ENCODE measurements at places on chromosomes 13 and 19. TPM values are rescaled to one million over a fixed set of nuclear protein-coding genes. Genes with fewer than 3 reads are reported as not detected.

- H3K27me3 ChIP-seq, result no peaks in the 10 kb centered on the region
- H3K4me3 ChIP-seq, result no peak overlapping the region
- no peaks in the 10 kb centered on the region for H3K4me1 ChIP-seq
- DNase-seq, result no peak
Observed at GRCh38 chr19:2923510-2923909, 21.3 kb downstream of the ZNF77 start.

GRCh38 chr13:99322297-99323103, 15.3 kb upstream of the GPR183 start:
- DNase-seq, result peak; percentile 44
- peaks cover 53% of the 10 kb centered on the region for H3K36me3 ChIP-seq
- no peaks in the 10 kb centered on the region for H3K27me3 ChIP-seq
- H3K4me1 ChIP-seq, result peaks cover 60% of the 10 kb centered on the region
- H3K27ac ChIP-seq, result peak overlapping the region; percentile 96
- peak overlapping the region; percentile 31 for H3K4me3 ChIP-seq

The RAB3A gene
- total RNA-seq, result 6.3 TPM

- no peaks in the 10 kb centered on the region for H3K36me3 ChIP-seq
- H3K27ac ChIP-seq, result no peak overlapping the region
- H3K4me1 ChIP-seq, result no peaks in the 10 kb centered on the region
- no peak overlapping the region for H3K4me3 ChIP-seq
Observed at GRCh38 chr13:66358564-66358963, 871.6 kb downstream of the PCDH9 start.

DNA sequence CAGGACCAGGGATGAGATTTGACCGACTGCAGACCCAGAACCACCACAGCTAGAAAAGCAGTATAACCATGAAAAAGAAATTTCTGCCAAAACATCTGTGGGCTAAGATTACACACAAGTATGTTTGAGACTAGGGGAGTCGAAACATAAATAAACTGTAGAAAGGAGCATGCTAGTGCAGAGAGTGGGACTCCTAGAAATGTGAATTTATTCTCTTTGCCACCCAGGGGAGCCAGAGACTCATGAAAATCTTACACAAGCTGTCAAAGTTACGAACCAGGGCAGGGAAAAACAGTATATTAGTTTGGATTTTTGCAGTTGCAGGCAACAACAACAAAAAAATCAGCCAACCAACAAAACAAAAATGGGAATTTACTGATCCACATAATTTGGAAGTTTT, 12.3 kb upstream of the HSPH1 start:
- no peak overlapping the region for H3K4me3 ChIP-seq
- no peak for DNase-seq
- H3K27ac ChIP-seq, result no peak overlapping the region
- H3K4me1 ChIP-seq, result peaks cover 8% of the 10 kb centered on the region

GRCh38 chr13:49346460-49346859, 97.4 kb downstream of the CAB39L start:
- H3K4me1 ChIP-seq, result peaks cover under 1% of the 10 kb centered on the region
- no peak for DNase-seq
- no peak overlapping the region for H3K27ac ChIP-seq
- H3K27me3 ChIP-seq, result no peaks in the 10 kb centered on the region

The AMER2 gene
- total RNA-seq, result not detected

- H3K36me3 ChIP-seq, result peaks cover 88% of the 10 kb centered on the region
- no peak for DNase-seq
- H3K27ac ChIP-seq, result no peak overlapping the region
- no peak overlapping the region for H3K4me3 ChIP-seq
- no peaks in the 10 kb centered on the region for H3K27me3 ChIP-seq
Observed at GRCh38 chr13:98007001-98007400, 53.5 kb downstream of the IPO5 start.

DNA sequence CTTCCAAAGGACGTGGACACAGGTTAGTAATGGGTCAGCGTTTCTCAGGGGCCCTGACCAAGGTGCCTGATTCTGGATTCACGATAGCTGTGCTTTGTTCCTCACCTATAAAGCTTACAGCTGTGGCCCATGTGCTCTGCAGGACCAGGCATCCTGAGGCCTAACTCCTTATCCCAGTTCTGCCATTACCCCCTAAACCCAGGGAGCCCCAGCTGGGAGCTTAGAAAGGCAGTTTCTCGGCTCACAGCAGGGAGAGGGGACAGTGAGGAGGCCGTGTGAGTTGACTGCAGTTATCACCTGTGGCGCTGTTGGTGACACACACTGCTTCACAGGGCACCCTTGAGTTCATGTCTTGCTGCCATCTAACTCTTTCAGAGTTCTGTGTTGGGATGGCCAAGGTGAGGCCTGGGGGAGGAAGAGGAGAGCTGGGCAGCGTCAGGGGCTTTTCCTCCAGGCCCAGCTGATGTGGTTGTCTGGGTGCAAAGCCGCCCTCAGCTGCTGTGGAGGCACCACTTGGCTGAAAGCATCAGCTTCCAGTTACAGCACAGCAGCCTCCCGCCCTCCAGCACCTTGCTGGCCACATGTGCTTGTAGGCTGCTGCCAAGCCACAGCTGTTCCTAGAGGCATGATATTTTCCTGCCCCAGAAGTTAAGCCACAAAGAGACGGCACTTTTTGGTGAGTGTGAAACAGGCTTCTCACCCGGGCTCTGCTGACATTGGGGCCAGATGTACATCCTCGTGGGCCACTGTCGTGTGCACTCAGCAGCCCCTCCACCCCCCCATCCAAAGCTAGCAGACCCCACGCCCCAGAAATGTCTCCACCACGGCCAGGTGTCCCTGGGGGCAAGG, 99.6 kb upstream of the MCF2L start:
- DNase-seq, result no peak
- no peak overlapping the region for H3K27ac ChIP-seq
- no peak overlapping the region for H3K4me3 ChIP-seq
- no peaks in the 10 kb centered on the region for H3K27me3 ChIP-seq

- peaks cover 16% of the 10 kb centered on the region for H3K36me3 ChIP-seq
- H3K27ac ChIP-seq, result peak overlapping the region; percentile 94
- no peak for DNase-seq
- H3K27me3 ChIP-seq, result no peaks in the 10 kb centered on the region
- H3K4me1 ChIP-seq, result peaks cover 20% of the 10 kb centered on the region
Observed at GRCh38 chr19:12788042-12788681, 3.1 kb upstream of the JUNB start.

DNA sequence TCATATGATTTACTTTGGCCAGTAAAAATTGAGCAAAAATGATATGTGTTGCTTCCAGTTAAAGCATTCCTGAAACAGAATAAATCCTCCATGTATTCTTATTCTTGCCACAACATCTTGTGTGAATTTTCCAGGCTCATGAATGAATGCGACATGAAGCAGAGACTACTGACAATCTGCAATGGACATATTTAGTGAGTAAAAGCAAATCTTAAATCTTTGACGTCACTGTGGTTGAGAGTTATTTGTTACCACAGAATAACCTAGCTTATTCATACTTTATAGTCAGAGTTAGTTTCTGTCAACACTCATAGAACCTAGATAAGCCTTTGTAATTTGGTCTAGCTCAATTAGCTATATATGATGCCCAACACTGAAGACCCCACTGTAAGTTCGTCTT, 1443.1 kb downstream of the PCDH9 start:
- H3K36me3 ChIP-seq, result no peaks in the 10 kb centered on the region
- H3K4me1 ChIP-seq, result no peaks in the 10 kb centered on the region
- DNase-seq, result no peak
- no peak overlapping the region for H3K4me3 ChIP-seq

The ZNF566 gene
- 7.3 TPM for total RNA-seq

GRCh38 chr19:32269831-32270230, 75.6 kb upstream of the ZNF507 start:
- no peak overlapping the region for H3K4me3 ChIP-seq
- no peak for DNase-seq
- no peak overlapping the region for H3K27ac ChIP-seq
- H3K36me3 ChIP-seq, result no peaks in the 10 kb centered on the region

GRCh38 chr19:17235971-17236777, 9.5 kb downstream of the NR2F6 start:
- no peak for DNase-seq
- peaks cover 11% of the 10 kb centered on the region for H3K36me3 ChIP-seq

DNA sequence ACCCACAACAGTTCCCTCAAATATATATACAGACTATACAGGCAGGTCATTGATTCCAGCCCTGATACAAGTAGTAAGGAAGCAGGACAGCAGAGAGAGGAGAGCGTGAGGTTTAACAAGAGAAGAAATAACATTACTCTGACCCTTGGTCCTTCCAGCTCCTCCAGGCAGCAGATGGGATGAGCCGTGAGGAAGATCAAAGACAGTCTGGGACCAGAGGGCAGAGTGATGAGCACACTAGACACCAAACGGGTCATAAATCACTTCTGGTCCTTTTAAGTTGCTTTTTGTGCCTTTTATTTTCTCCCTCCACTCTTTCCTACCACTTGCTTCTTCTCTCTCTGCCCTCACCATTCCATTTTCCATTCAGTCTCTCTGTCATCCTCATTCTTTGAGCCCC, 16.9 kb upstream of the MICU2 start:
- no peak overlapping the region for H3K4me3 ChIP-seq
- H3K4me1 ChIP-seq, result peaks cover 5% of the 10 kb centered on the region
- H3K27ac ChIP-seq, result no peak overlapping the region

DNA sequence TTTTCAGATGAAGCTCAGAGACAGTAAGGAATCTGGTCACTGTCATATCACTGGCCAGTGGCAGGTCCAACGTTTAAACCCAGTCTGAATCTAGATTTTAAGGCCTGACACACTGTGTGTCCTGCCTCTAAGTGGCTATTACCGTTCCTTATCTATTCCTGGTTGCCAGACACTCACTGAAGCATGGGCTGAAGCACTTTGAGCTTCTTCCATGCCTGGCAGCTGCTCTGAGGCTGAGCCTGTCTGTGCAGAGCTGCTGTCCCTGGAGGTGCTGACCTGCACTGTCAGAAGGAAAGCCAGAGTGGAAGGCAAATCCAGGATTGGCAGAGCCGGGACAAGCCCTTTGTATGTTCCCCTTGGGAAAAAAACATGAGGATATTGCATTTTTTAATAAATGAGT, 109.2 kb upstream of the SLC7A1 start:
- H3K27ac ChIP-seq, result no peak overlapping the region
- DNase-seq, result no peak
- no peak overlapping the region for H3K4me3 ChIP-seq

DNA sequence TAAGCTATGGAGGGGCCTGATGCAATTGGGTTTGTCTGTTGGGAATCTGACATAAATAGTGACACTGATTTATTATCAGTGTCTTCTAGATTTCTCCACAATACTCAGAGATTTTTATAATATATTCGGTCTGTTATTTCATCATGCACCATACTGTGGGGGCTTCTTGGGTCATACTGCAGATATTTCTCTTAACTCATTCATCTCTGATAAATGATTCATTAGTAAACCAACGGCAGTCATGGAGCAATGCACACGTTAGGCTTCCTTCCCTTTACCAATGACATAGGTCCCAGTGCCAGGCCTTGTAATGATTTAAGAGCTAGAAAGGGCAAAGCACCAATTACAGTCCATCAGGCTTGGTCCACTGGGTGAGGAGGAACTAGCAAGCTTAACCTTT, 53.6 kb downstream of the FAM216B start:
- H3K4me3 ChIP-seq, result no peak overlapping the region
- peaks cover 18% of the 10 kb centered on the region for H3K27me3 ChIP-seq
- H3K27ac ChIP-seq, result no peak overlapping the region
- DNase-seq, result no peak

GRCh38 chr13:21673789-21674489, 3.1 kb downstream of the FGF9 start:
- peak overlapping the region; percentile 77 for H3K4me3 ChIP-seq
- no peak overlapping the region for H3K27ac ChIP-seq
- no peaks in the 10 kb centered on the region for H3K36me3 ChIP-seq
- peaks cover 72% of the 10 kb centered on the region for H3K27me3 ChIP-seq
- peaks cover 41% of the 10 kb centered on the region for H3K4me1 ChIP-seq
- DNase-seq, result no peak

The ATP1A3 gene
- 0.97 TPM for total RNA-seq

The CASP14 gene
- total RNA-seq, result not detected

The SIGLEC12 gene
- 4.5 TPM for total RNA-seq

- no peaks in the 10 kb centered on the region for H3K36me3 ChIP-seq
- no peak overlapping the region for H3K27ac ChIP-seq
- DNase-seq, result no peak
- peaks cover 7% of the 10 kb centered on the region for H3K27me3 ChIP-seq
- H3K4me3 ChIP-seq, result no peak overlapping the region
Observed at GRCh38 chr13:74301258-74301935, 167.2 kb upstream of the KLF12 start.

The CLEC11A gene
- 1.7 TPM for total RNA-seq

- H3K36me3 ChIP-seq, result peaks cover 24% of the 10 kb centered on the region
- peak overlapping the region; percentile 99 for H3K27ac ChIP-seq
- H3K4me3 ChIP-seq, result peak overlapping the region; percentile 89
- H3K4me1 ChIP-seq, result peaks cover 53% of the 10 kb centered on the region
Observed at GRCh38 chr19:50359328-50359818, 6.1 kb downstream of the NAPSA start.

- H3K36me3 ChIP-seq, result no peaks in the 10 kb centered on the region
- H3K4me3 ChIP-seq, result no peak overlapping the region
- no peaks in the 10 kb centered on the region for H3K27me3 ChIP-seq
- no peaks in the 10 kb centered on the region for H3K4me1 ChIP-seq
Observed at GRCh38 chr13:64088491-64088890, 2672.8 kb upstream of the PCDH20 start.

DNA sequence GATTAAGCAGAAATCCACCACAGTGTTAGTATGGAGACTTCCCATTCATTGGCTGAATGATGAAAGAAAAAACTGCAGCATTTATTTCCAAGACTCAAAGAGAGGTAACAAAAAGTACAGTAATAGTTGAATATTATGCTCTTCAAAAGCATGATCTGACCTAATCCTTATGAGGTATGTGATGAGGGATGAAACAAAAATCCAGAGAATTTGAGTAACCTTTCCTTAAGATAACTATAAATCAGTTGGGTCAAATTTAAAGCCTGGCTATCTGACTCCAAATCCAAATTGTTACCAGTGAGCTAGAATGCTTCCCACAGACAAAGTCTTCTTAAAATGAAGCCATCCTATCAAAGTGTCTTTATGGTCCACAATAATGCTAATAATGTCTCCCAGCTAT, 38.1 kb downstream of the NUFIP1 start:
- H3K27ac ChIP-seq, result no peak overlapping the region
- no peak for DNase-seq
- H3K27me3 ChIP-seq, result no peaks in the 10 kb centered on the region
- no peak overlapping the region for H3K4me3 ChIP-seq
- no peaks in the 10 kb centered on the region for H3K4me1 ChIP-seq

DNA sequence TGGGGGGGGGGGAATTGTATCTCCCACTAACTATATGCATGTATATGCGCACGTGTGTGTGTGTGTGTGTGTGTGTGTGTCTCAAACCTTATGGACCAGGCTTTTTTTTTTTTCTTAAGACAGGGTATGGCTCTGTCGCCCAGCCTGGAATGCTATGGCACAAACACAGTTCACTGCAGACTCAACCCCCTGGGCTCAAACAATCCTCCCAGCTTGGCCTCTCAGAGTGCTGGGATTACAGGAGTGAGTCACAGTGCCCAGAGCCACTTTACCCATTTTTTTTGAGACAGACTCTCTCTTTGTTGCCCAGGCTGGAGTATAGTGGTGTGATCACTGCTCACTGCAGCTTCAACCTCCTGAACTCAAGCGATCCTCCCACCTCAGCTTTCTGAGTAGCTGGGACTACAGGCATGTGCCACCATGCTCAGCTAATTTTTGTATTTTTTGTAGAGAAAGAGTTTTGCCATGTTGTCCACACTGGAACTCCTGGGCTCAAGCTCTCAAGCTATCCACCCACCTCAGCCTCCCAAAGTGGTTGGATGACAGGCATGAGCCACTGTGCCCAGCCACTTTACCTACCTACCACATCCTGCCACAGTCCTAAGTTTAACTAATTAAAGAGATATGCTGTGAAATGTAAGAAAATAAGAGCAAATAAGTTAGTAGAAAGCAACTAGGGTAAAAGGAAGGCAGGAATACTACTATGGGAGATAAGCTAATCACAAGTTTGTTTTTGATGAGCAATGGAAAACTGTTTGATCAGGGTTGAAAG, 2.4 kb downstream of the ZMYM5 start:
- peaks cover 24% of the 10 kb centered on the region for H3K4me1 ChIP-seq
- peak overlapping the region; percentile 99 for H3K27ac ChIP-seq
- peak overlapping the region; percentile 98 for H3K4me3 ChIP-seq
- no peaks in the 10 kb centered on the region for H3K27me3 ChIP-seq
- H3K36me3 ChIP-seq, result peaks cover 57% of the 10 kb centered on the region

Data from activated T-helper 2 cell treated with anti-CD3 and anti-CD28 coated beads, Interferon-gamma antibody, Interleukin-2, Interleukin-4, amounts not matched to agents 10 μg/mL and 5 μg/mL and 100 μg/mL, durations not matched to agents 14 hours and 24 hours and 36 hours (primary cell).